ENCODE measurements at places on chromosomes 3 and 15.

GRCh38 chr3:16907243-16907642, 22.5 kb downstream of the PLCL2 start:
- DNase-seq = no peak

GRCh38 chr15:41978534-41978933, 6.2 kb upstream of the EHD4 start:
- no peak for DNase-seq

DNA sequence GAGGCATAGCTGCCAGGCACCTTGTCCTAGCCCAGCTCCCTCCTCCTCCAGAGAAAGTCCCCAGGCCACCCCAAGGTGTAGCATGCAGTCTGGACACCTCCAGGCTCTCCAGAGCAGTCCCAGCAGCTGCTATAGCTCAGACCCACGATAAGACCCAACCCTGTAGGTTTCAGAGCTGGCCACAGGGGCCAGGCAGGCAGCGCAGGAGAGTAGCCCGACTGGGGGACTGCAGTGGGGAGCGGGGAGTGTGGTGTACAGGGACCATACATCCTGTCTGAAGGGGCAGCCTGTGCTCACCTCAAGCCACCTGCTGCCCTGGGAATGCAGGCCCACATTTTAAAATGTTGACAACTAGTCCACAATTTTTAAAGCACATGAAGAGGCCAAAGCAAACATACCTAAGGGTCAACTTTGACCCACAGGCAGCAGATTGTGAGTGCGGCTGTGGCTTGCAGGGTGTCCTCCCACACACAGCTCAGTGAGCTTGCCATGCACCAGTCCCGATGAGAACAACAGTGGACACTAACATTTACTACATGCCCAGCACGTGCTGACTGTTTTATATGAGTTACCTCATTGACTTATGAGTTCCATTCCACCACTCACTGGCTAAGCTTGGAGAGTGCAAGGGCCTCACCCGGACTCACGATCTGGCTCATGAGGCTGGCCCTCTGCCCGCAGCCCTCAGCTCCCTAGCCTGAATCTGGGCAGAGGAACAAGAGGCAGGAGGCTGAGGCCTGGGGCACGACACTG, 81.4 kb downstream of the DNAJB8 start:
- DNase-seq = no peak

DNA sequence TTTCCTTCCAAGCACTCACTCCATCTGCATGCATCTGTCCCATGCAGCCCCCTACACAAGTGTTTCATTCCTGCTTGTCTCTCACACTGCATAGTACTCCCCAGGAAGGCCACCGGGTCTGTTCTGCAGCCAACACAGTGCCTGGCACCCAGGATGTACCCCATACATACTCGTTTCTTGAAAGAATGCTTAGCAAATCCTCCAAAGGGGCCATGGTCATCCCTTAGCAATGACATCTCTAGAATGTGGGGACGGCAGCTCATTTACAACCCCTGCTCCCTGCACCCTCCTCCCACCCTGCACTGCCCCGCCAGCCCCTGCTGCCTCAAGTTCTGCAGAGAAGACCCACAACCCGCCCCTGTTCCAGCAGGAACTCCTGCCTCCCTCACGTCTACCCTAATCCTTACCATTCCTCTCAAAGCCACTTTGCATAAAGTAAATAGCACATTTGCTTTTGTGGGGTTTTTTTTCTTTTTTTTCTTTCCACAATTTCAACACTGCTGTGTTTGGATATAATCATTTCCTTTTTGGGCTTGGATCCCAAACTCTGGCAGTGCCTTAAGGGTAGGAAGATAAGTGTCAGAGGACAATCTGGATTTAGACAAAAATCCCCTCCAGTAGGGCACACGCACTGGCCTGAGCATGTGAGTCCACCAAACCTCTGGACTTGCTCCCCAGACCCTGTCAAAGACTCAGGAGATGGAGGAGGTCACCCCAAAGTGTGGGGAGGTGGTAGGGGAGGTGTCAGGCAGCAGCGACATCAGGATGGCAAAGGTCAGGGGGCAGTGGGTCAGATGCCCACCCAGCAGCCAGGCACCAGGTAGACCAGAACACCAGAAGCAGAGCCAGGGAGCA, 68.4 kb downstream of the MEGF11 start:
- no peak for DNase-seq

DNA sequence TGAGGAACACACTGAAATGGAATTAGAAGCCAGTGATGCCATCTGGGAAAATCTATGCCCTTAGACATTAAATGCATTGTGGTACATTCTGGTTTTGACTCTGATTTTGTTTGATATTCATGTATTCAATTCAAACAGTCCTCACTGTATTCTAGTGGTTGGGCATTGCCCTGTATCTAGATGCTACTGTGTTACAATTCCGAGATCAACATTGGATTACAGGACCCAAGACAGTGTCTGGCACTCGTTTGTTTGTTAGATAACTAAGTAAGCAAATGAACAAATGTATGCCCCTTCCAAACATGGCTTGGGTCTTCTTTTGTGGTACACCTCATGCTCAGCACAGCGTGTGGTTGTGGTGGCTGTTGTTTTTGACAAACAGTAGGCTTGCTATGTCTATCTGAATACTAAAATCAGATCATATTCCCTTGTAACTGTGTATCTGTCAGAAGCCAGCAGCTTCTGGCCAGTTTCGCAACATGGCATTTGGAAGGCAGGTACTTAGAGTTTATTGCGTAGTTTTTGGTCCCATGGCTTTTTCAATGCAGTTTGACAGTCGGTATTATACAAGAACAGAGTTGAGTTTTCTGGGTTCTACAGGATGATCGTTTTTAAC, 5.7 kb downstream of the FILIP1L start:
- no peak for DNase-seq

DNA sequence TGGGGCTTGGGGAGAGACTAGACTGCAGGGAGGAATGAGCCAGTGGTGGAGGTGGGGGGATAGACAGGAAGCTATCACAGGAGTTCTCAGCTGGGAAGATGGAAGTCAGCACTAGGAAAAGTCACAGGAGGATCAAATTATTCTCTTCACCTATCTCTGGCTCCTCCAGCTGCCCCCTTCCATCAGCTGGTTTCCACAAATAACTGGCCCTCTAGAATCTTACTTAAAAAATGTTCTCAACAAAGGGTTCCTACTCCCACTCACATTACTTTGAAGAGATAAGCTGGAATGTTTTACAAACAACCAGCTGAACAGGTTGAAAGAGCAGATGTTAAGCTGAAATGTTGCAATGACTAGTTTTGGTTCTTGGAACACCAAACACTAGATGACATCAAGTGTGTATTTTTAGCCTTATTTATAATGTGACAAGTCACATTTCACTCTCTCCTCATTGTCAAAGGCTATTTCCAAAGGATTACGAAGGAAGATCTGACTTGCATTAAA, 102.7 kb upstream of the AADACL2 start:
- DNase-seq = no peak

DNA sequence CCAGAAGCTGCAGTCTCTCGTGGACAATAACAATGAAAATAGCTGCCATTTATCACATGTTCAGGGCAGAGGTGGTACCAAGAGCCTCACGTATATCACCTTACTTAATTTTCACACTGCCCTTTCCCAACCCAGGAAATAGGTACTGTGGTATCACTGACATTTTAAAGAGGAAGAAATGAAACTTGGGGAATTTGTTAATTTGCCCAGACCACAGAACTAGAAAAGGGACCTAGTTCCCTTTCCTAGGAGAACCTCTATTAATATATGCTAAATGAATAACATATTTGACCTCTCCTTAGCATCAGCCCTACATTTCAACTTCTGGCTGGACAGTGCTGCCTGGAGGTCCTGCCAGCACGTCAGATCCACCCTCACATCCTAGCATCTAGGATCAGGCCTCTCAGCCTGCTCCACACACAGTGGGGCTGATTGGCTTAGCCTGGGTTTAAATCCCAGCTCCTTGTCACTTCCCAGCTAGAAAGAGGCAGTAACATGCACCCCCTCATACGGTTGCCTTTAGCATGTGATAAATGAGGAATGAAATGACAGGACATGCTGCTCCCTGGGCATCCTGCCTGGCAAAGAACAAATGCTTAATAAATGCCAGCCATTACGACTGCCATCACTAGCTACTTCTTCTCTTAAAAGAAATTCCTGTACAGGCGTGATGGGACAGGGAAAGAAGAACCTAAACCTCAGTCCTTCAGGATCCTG, 95.1 kb upstream of the TNFAIP8L3 start:
- DNase-seq = no peak

GRCh38 chr3:198071602-198072287, 111.7 kb downstream of the LMLN start:
- peak; percentile 47 for DNase-seq

GRCh38 chr3:127015282-127016042, 32.5 kb downstream of the PLXNA1 start:
- DNase-seq = no peak

DNA sequence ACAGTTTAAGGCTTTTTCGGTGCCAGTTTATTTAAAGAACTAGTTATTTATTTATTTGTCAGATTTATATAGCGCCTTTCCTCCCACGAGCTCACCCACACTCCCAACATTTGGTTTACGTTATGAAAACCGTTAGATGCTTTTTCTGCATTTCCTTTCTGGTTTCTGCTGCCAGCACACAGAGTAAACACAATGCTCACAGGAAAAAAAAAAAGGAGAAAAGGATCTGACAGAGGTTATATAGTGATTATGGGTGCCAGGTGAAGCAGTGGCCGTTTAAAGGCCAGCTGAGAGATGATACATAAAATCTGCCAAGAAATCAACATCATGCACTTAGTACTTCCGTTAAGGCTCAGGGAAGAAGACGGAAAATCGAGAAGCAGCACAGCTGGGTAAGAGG, 37.9 kb downstream of the ETV5 start:
- DNase-seq = no peak

- no peak for DNase-seq
Measured at GRCh38 chr15:52440414-52440813, 88.3 kb downstream of the MYO5A start.

- no peak for DNase-seq
Measured at GRCh38 chr3:112629425-112629824, 11.5 kb downstream of the CCDC80 start.

- no peak for DNase-seq
Measured at GRCh38 chr3:152331018-152331541, 62.4 kb downstream of the MBNL1 start.

DNA sequence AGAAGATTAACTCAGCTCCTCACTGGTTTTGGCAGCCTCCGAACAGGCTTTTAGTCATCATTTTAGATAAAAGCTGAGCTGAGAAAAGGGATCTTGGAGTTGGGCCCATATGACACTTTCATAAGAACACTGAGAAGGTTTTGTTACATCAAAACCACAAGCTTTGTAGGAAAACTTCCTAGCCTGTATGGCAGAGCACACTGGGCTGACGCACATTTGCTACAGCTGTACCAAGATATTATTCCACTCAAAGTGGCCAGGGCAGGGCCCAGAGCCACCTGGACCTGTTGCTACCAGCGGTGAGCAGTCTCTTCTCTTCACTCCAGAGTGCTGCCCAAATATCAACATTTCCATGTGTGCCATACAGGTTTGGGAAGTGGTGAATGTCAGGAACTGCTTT, 160.5 kb upstream of the CCDC54 start:
- DNase-seq = no peak

DNA sequence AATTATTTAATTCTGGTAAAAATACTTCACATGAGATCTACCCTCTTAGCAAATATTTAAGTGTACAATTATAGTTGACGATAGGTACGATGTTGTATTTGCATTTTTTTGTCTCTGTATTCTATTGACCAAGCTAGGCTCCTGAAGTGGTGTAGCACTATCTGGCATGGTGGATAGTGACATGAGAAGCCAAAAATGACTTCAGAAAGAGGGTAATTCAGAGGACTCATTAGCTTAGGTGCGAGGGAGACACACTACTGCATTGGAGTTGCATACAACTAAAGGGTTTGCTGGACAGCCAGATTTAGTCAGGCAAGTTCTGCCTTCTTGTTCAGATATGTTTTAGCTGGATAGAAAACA, 50.6 kb downstream of the KBTBD8 start:
- no peak for DNase-seq

GRCh38 chr3:113658107-113658506, 38.3 kb downstream of the USF3 start:
- no peak for DNase-seq

GRCh38 chr3:170128259-170128976, 53.1 kb downstream of the PHC3 start:
- DNase-seq = no peak

DNA sequence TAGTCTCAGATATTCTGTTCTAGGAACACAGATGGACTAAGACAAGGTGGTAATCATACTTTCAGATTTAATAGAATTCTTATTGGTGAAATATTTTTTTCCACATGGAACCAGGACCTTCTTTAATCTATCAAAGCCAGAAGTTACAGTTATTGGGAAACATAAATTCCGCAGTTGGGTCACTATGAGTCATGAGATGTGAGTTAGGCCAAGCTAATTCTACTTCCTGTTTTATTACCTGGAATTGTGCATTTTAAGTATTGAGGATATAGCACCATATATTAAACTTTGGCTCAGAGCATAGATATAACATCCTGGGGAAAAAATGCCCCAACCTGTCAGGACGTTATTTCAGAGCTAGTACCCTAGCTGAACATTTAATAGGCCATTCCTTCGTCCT, 96.4 kb upstream of the P3H2 start:
- no peak for DNase-seq

- no peak for DNase-seq
Measured at GRCh38 chr3:63662500-63662899, 10.0 kb downstream of the SNTN start.

DNA sequence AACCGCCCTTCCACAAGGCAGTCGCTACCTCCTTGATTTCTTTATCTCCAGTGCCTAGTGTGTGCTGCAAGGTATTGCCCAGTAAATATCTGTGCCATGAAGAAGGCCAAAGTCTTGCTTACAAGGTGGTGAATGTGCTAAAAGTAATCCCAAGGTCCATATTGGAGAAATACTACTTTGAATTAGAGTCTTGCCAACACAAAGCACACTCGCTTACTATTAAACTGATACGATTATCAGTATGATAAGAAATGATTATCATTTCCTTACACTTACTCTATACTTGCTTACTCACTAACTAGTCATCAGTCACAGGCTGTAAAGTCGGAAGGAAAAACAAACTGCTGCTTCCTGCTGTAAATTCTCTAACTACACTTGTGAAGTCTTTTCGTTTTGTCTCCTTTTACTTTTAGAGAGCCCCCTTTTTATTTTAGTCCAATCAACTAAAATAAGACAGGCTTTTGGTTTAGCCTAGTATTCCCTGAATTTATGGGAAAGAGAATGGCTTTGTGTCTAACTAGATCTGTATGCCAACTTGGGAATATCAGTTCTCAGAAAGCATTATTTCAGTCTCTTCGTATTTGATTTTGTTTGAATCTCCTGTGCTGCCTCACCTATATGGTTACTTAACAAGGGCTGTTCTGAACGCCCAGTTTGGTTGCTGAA, 107.1 kb upstream of the TSC22D2 start:
- DNase-seq = no peak

GRCh38 chr3:184549796-184550577, 11.6 kb upstream of the EPHB3 start:
- no peak for DNase-seq

- no peak for DNase-seq
Measured at GRCh38 chr3:36058404-36059030, 321.8 kb upstream of the STAC start.

DNA sequence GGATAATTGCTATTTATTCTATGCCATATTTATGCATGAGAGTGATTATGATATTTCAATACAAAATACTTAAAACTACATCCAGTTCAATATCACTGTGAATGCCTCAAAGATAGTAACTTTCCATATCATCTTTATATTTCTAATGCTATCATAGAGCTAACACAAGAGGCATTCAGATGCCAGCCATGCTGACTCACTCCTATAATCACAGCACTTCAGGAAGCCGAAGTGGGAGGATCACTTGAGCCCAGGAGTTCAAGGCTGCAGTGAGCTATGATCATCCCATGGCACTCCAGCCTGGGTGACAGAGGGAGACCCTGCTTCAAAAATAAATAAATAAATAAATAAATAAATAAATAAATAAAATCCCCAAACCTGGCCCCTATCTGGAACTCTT, 498.7 kb downstream of the EPHA3 start:
- DNase-seq = no peak
